ENCODE measurements at places on chromosomes 7 and 10.

- DNase-seq = peak; percentile 91
Measured at GRCh38 chr7:102433219-102434038, at the start of gene ORAI2. Gene ORAI2, plus strand, starts transcription at chr7:102433575. Its CDS starts 5,382 bp downstream, at chr7:102438957.

DNA sequence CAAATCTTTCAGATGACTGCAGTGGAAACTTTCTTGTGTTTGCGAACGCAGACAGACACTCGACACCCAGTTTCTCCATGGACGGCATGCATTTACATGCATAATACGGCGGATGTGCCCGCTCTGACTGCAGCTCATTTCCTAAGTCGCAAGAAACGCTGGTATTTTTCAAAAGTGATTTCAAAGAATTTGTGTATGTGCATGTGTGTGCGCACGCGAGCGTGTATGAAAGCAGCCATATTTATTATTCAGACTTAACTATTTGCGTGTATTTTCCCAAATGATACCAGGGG lies 436.5 kb upstream of the MGMT start:
- no peak for DNase-seq

GRCh38 chr7:10767771-10768170 lies 205.9 kb upstream of the PHF14 start:
- DNase-seq = no peak

DNA sequence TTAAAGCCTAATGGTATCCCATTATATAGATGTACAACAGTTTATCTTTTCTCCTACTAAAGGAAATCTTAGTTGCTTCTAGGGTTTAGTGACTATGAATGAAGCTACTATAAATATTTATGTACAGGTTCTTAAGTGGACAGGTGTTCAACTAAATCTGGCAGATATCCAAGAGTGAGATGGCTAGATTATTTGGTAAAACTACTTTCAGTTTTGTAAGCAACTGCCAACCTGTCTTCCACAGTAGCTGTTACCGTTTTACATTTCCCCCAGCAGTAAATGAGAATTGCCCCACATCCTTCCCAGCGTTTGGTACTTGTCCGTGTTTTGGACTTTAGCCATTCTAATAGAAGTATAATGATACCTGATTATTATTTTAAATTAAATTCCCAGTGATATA lies 144.9 kb upstream of the MAGI2 start:
- no peak for DNase-seq

DNA sequence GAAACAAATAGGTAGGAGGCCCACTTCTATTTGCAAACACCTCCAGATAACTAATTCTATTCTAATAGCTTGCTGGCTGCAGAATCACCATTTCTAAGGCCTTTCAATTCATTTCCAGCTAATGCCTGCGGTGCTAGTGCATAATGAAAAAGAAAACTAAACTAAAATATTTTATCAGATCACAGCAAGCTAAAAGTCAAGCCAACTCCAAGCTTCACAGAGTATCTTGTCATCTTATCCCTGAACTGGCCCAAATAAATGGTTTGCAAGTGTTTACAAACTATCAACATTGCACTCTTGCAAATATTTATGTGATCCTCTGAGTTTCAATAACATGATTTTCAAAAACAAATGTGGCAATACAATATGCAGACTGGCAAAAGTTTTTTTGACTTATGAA lies 166.0 kb downstream of the IPMK start:
- DNase-seq = no peak

GRCh38 chr7:141053626-141054025 lies 20.2 kb upstream of the TMEM178B start:
- peak; percentile 79 for DNase-seq

- DNase-seq = no peak
Measured at GRCh38 chr10:31128536-31128935, 96.9 kb upstream of the ZNF438 start.

DNA sequence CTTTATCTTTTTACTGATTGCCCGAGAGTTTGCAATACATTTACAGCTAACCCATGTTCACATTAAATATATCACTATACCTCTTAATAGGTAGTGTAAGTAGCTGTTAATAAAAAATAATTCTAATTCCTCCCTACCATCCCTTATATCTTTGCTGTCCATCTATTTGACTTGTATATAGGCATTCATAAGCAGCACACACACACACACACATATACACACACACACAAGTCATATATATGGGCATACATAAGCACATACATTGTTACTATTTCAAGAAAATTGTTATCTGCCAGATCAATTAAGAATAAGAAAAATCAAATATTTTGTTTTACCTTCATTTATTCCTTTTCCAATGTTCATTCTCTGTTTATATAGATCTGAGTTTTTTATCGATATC lies 176.4 kb downstream of the PPP1R3A start:
- no peak for DNase-seq

- no peak for DNase-seq
Measured at GRCh38 chr7:33593611-33594010, 311.7 kb upstream of the BMPER start.

DNA sequence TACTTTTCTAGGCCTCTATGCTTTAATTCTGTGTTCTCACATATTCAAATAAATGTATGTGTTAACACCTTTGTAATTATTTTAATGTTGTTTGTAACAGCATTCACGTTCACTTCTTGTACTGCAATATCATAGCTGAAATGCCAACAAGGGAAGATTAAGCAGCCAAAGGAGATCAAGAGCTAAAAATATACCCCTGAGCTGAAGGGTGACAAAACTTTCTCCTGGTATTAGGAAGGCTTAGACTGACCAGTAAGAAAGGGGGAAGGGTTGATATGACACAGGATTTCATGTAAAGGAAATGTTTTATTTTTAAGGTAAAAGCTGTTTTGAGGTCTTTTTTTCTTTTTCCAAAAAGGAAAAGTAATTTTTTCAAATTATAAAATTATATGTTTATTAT lies 40.4 kb upstream of the VDAC2 start:
- DNase-seq = no peak

- no peak for DNase-seq
Measured at GRCh38 chr10:85604136-85604725, 762.4 kb downstream of the GRID1 start.

DNA sequence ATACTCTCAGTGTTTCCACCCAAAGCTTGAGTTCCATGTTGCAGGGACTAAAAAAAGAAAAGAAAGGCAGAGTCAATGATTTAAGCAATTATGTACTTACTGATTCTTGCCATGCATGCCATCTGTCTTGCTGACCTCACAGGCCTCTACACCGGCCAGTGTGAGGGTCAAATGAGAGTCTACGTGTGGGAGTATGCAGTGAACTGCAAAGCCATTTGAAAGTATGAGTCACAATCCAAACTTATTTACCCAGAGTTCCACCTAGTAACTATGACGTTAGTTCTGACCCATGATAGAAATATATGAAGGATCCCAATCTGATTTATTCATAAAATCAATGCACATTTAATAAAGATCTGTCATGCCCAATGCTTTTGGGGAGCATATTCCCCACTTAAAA lies 26.5 kb downstream of the PDE1C start:
- DNase-seq = no peak
